A673 (cell line): ENCODE measurements at places on chromosomes 3 and 15. TPM values are rescaled to one million over a fixed set of nuclear protein-coding genes. Genes with fewer than 3 reads are reported as not detected.

Gene EFHB
- 0.68 TPM in 1 of 2 replicates, not detected in the other for total RNA-seq

Gene LRRIQ4
- 0.15 and 0.17 TPM in 2 replicates for total RNA-seq

Gene AADAC
- total RNA-seq = 0.43 TPM in 1 of 2 replicates, not detected in the other

DNA sequence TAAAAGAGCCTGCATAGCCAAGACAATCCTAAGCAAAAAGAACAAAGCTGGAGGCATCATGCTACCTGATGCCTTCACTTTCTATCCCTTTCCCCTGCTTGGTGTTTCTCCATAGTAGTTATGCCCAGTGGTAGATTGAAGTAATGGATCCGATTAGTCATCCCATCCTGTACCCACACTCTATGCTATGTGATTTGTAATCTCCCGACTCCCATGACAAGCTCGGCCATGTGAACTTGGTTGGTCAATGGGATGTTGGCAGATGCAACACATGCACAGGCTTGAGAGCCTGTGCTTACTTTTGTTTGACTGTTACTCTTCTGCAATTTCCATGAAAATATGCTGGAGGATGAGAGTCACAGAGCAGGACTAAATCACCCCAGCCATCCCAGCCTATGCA lies 334.9 kb upstream of the DPH6 start:
- H3K27me3 ChIP-seq = no peaks in the 10 kb centered on the region
- no peak overlapping the region for H3K4me3 ChIP-seq
- DNase-seq = no peak

DNA sequence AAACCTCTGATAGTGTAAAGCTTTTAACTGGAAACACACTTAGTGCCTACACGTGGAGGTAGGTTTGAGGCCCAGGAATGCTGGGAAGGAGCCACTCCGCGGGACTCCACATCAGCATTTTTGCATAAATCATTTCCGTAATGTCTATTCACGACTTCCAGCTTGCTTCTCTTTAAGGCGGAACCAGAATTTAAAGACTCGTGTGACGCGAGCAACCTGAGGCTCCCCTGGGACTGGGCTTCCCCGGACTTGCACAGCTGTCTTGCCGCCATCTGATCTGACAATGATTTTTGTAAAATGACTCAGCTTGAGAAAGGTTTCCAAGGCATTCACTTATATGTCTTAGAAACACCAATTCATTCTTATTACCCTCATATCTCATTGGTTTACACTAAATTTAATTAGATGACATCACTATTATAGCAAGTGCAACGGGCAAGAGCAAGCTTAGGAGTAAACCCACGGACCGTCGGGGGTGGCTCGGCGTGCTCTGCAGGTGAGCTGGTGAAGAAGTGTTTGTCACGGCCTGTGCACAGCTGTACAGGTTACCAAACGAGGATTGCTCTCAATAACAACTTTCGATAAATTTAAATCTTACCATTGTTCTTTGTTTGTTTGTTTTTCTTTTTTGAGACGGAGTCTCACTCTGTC lies 95.2 kb downstream of the CHSY1 start:
- peak; percentile 96 for DNase-seq
- H3K4me1 ChIP-seq = peaks cover 42% of the 10 kb centered on the region
- H3K4me3 ChIP-seq = no peak overlapping the region
- no peaks in the 10 kb centered on the region for H3K36me3 ChIP-seq

- no peaks in the 10 kb centered on the region for H3K36me3 ChIP-seq
- H3K4me1 ChIP-seq = peaks cover 50% of the 10 kb centered on the region
- H3K4me3 ChIP-seq = no peak overlapping the region
Observed at GRCh38 chr15:95604634-95605036, 725.9 kb upstream of the NR2F2 start.

DNA sequence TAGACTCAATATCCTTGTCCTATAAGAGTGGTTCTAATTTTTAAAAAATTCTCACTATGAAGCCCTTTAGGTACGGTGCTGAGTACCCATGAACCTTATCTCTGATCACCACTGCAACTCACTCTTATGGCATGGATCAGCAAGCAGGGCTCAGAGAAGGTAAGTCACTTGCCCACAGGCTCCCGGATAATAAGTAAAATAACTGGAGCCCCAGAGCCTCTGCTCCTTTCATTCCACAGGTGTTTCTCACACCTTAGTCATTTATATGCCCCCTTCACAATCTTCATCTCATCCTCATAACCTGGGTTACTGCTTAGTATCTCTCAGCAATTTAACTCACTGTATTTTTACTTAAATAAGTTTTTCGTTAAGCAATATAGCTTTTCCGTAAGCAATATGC lies 28.4 kb upstream of the AKAP13 start:
- H3K27ac ChIP-seq = no peak overlapping the region
- H3K27me3 ChIP-seq = no peaks in the 10 kb centered on the region
- DNase-seq = no peak
- peaks cover 6% of the 10 kb centered on the region for H3K4me1 ChIP-seq

GRCh38 chr3:183264268-183264667 lies 11.2 kb downstream of the B3GNT5 start:
- H3K27ac ChIP-seq = peak overlapping the region; percentile 73
- H3K36me3 ChIP-seq = no peaks in the 10 kb centered on the region
- peaks cover 44% of the 10 kb centered on the region for H3K4me1 ChIP-seq
- DNase-seq = peak; percentile 25
- no peak overlapping the region for H3K4me3 ChIP-seq

DNA sequence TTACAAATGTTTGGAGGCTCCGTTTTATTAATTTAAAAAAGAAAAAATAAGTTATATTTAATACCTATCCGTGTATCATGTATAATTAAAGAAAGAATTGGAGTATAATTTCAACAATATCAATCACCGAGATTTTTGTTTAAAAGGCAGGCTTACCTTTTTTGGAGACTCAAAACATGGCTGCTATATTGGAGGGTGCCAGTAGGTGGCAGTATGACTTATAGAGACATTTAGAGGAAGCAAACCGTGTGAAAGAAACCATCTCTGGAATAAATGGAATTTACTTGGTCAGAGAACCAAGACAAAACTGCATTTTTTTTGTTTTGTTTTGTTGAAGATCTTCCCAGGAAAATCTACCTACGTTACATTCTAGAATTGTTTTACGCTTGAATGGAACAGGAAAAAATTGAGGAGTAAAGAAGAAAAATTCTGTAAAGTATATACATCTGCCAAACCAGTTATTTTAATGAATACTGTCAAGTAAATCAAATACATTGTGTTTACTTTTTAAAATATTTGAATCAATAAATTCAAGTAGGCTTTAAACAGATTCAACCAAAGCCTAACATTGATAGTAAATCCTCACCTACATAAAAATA lies 802.6 kb upstream of the ALCAM start:
- no peak overlapping the region for H3K27ac ChIP-seq
- no peaks in the 10 kb centered on the region for H3K36me3 ChIP-seq
- no peaks in the 10 kb centered on the region for H3K4me1 ChIP-seq
- H3K4me3 ChIP-seq = no peak overlapping the region

- H3K27me3 ChIP-seq = no peaks in the 10 kb centered on the region
- no peak overlapping the region for H3K4me3 ChIP-seq
- no peaks in the 10 kb centered on the region for H3K36me3 ChIP-seq
- H3K27ac ChIP-seq = no peak overlapping the region
- no peaks in the 10 kb centered on the region for H3K4me1 ChIP-seq
Observed at GRCh38 chr3:66822186-66823008, 175.7 kb upstream of the KBTBD8 start.
